Spleen (tissue), 13 donors: ENCODE measurements at places on chromosomes 7 and 10. TPM values are rescaled to one million over a fixed set of nuclear protein-coding genes. Genes with fewer than 3 reads are reported as not detected.

The COMTD1 gene
- total RNA-seq: 14.9 TPM

The EPHB6 gene
- total RNA-seq: 15.5 TPM

The GHRHR gene
- total RNA-seq: not detected

The KNDC1 gene
- total RNA-seq: 0.32 TPM

The TRIM50 gene
- 0.70 TPM for total RNA-seq

The NMT2 gene
- total RNA-seq: 19.2 TPM

The ITGB8 gene
- total RNA-seq: 0.65 TPM

- H3K4me3 ChIP-seq: no peak overlapping the region
- H3K4me1 ChIP-seq: peaks cover 96% of the 10 kb centered on the region
- no peaks in the 10 kb centered on the region for H3K36me3 ChIP-seq
- DNase-seq: no peak
- no peaks in the 10 kb centered on the region for H3K27me3 ChIP-seq
Observed at GRCh38 chr7:155663937-155664336, 19.5 kb downstream of the RBM33 start.

DNA sequence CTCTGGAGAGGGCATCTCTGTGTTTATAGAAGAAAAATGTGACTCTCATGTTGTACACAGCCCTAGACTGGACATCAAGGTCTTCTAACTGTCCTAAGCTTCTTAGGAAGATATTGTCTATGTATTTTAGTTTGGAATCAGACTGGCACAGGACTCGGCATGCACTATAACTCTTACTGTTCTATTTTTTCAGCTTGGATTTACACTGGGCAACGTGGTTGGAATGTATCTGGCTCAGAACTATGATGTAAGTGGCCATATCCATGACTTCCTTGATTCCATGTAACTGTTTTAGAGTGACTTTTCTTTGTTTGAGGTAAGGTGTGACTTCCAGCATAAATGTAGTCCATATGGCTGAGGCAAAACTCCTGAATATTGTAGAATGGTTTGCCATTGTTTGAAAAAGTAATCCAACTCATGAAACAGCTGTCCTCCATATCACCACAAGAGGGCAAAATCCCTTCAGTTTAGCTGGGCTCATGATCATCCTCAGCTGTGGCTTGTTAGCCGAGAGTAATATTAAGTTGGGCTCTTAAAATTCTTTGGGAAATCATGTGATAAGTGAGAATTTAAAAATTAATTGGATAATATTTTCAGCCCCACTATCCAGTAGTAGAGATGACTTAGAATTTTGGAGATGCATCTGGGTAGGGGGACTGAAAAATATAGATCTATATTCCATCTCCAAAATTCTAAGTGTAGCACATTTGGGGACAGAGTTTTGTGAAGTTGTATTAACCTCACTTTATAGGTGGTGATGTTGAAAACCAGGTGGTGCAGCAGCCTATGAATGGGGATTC is 10.4 kb downstream of the STMP1 start:
- peak overlapping the region; percentile 13 for H3K27ac ChIP-seq
- peaks cover 58% of the 10 kb centered on the region for H3K36me3 ChIP-seq
- no peaks in the 10 kb centered on the region for H3K27me3 ChIP-seq
- H3K4me1 ChIP-seq: no peaks in the 10 kb centered on the region
- H3K4me3 ChIP-seq: no peak overlapping the region
- DNase-seq: no peak

GRCh38 chr7:124597509-124597908 is 168.1 kb downstream of the GPR37 start:
- H3K27me3 ChIP-seq: no peaks in the 10 kb centered on the region
- no peaks in the 10 kb centered on the region for H3K36me3 ChIP-seq
- H3K4me3 ChIP-seq: no peak overlapping the region
- H3K27ac ChIP-seq: no peak overlapping the region
- no peak for DNase-seq

GRCh38 chr10:120462018-120462682 is 5.1 kb downstream of the PLPP4 start:
- H3K27ac ChIP-seq: no peak overlapping the region
- H3K4me1 ChIP-seq: peaks cover 8% of the 10 kb centered on the region
- H3K4me3 ChIP-seq: no peak overlapping the region
- no peaks in the 10 kb centered on the region for H3K36me3 ChIP-seq
- H3K27me3 ChIP-seq: peaks cover 13% of the 10 kb centered on the region

GRCh38 chr7:28605427-28606085 is 193.2 kb downstream of the CREB5 start:
- H3K36me3 ChIP-seq: no peaks in the 10 kb centered on the region
- H3K27ac ChIP-seq: no peak overlapping the region
- no peaks in the 10 kb centered on the region for H3K27me3 ChIP-seq
- no peak for DNase-seq

GRCh38 chr7:27399791-27400567 is 157.4 kb downstream of the EVX1 start:
- H3K36me3 ChIP-seq: no peaks in the 10 kb centered on the region
- no peaks in the 10 kb centered on the region for H3K27me3 ChIP-seq
- no peak overlapping the region for H3K4me3 ChIP-seq
- H3K27ac ChIP-seq: no peak overlapping the region

DNA sequence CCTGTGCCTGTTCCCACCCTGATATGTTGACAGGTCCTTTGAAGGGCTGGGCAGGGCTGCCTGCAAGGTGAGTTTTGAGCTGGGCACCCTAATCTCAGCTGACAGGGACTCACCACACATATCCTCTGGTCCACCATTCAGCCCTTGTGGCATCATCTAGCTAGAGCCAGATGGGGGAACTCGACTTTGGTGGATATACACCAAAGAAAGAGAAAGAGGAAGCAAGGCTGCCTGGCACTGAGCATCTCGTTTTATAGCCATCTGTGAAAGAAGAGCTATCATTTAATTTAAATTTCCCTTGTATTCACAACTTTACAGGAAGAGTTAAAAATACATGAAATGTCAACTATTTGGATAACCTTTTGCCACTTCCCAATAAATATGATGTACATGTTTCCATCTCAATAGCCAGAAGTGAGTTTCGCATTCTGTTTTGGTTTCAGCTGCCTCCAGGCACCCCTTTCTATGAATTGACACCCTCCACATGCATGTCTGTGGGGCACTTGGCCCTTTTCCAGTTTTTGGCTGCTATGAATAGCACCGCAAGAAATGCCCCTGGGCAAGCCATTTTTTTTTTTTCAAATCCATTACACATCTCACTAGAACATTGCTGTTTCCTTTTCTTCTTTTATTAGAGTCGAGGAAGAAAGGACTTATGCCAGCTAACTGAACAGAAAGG is 22.9 kb upstream of the GRB10 start:
- H3K27me3 ChIP-seq: no peaks in the 10 kb centered on the region
- no peaks in the 10 kb centered on the region for H3K36me3 ChIP-seq
- no peak overlapping the region for H3K27ac ChIP-seq
- H3K4me3 ChIP-seq: no peak overlapping the region
- no peak for DNase-seq
- no peaks in the 10 kb centered on the region for H3K4me1 ChIP-seq

- no peak for DNase-seq
- H3K4me1 ChIP-seq: no peaks in the 10 kb centered on the region
- no peaks in the 10 kb centered on the region for H3K27me3 ChIP-seq
- no peak overlapping the region for H3K27ac ChIP-seq
- no peak overlapping the region for H3K4me3 ChIP-seq
Observed at GRCh38 chr10:34528320-34528719, 286.8 kb downstream of the PARD3 start.

DNA sequence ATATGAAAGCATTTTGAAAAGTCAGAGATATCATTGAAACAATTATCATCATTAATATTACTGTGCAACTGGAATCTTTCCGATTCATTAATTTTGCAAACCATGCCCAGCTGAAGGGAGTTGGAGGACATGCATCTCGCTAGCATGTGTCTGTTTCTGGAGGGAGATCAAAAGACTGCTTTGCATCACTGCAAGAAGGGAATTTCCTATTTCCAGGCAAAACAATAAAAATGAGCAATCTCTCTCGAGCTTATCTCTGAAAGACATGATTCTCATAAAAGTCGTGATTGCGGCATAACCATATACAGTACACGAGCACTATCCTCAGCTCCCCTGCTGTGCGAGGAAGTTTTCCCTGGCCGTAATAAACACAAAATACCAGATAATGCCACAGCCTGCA is 607.6 kb upstream of the DPP6 start:
- H3K27ac ChIP-seq: no peak overlapping the region
- H3K4me3 ChIP-seq: no peak overlapping the region
- H3K27me3 ChIP-seq: no peaks in the 10 kb centered on the region

DNA sequence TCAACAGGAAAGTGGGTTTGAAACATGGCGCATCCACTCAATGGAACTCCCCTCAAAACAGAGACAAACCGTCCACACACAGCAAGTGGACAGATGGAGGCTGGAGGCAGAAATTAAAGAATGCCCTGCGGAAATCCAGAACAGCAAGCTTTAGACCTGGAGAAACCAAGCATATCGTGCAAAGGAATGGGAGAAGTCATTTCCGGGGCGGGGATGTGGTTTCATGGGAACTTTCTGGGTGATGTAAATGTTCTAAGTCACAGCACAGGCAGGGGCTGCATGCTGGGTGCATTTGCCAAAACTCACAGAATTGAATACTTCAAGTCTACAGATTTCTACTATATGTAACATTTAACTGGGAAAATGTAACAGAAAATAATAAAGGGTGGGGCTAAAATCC is 213.0 kb downstream of the PTPRN2 start:
- no peaks in the 10 kb centered on the region for H3K36me3 ChIP-seq
- no peaks in the 10 kb centered on the region for H3K4me1 ChIP-seq
- H3K27me3 ChIP-seq: no peaks in the 10 kb centered on the region
- H3K4me3 ChIP-seq: no peak overlapping the region

GRCh38 chr10:12975266-12975665 is 26.2 kb downstream of the CCDC3 start:
- no peak overlapping the region for H3K4me3 ChIP-seq
- H3K27me3 ChIP-seq: no peaks in the 10 kb centered on the region
- DNase-seq: no peak
- no peak overlapping the region for H3K27ac ChIP-seq

- H3K27me3 ChIP-seq: no peaks in the 10 kb centered on the region
- peak; percentile 50 for DNase-seq
- no peak overlapping the region for H3K4me3 ChIP-seq
- peaks cover 8% of the 10 kb centered on the region for H3K4me1 ChIP-seq
- no peak overlapping the region for H3K27ac ChIP-seq
Observed at GRCh38 chr10:47055386-47056246, 144.4 kb downstream of the PTPN20 start.

GRCh38 chr10:102419269-102420180 is 940 bp upstream of the PSD start:
- H3K36me3 ChIP-seq: peaks cover 19% of the 10 kb centered on the region
- H3K27ac ChIP-seq: peak overlapping the region; percentile 92
- H3K27me3 ChIP-seq: peaks cover 52% of the 10 kb centered on the region
- H3K4me1 ChIP-seq: peaks cover 50% of the 10 kb centered on the region

GRCh38 chr7:90661290-90662151 is 65.4 kb downstream of the CDK14 start:
- H3K27me3 ChIP-seq: no peaks in the 10 kb centered on the region
- H3K4me1 ChIP-seq: peaks cover 23% of the 10 kb centered on the region
- no peak for DNase-seq
- H3K36me3 ChIP-seq: no peaks in the 10 kb centered on the region
- H3K4me3 ChIP-seq: no peak overlapping the region

DNA sequence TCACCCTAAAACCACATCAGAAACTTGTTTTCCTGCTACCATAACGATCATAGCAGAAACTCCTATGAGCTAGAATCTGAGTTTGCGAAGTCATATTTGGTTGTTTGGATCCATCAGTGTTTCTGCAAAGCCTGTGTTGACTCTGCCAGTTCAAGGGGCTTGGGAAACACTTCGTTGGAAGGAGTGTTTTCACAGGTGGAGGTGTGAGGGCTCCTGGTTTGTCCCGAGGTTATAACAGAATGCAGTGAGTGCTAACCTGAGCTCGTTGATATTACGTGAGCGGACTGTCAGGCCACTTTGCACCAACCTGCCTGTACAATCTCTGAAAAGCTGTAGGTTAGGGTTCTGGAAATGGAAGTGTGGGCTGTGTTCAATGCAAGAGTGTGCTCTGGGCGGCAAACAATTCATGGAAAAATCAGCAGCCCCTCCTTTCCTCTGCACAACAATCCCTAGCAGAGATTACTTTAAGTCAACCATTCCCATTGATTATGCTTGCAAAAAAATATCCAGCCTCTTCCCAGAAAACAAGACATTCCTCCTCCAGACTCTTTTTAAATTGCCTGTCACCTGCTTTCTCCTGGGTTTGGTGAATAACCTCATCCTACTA is 622.0 kb downstream of the TYW1 start:
- no peak overlapping the region for H3K27ac ChIP-seq
- H3K27me3 ChIP-seq: peaks cover 6% of the 10 kb centered on the region
- H3K36me3 ChIP-seq: no peaks in the 10 kb centered on the region
- no peak for DNase-seq
- H3K4me3 ChIP-seq: no peak overlapping the region
- H3K4me1 ChIP-seq: no peaks in the 10 kb centered on the region

- peaks cover 4% of the 10 kb centered on the region for H3K36me3 ChIP-seq
- no peak overlapping the region for H3K4me3 ChIP-seq
- no peak overlapping the region for H3K27ac ChIP-seq
- H3K4me1 ChIP-seq: no peaks in the 10 kb centered on the region
- no peaks in the 10 kb centered on the region for H3K27me3 ChIP-seq
- no peak for DNase-seq
Observed at GRCh38 chr10:112637901-112638300, 190.9 kb downstream of the VTI1A start.

DNA sequence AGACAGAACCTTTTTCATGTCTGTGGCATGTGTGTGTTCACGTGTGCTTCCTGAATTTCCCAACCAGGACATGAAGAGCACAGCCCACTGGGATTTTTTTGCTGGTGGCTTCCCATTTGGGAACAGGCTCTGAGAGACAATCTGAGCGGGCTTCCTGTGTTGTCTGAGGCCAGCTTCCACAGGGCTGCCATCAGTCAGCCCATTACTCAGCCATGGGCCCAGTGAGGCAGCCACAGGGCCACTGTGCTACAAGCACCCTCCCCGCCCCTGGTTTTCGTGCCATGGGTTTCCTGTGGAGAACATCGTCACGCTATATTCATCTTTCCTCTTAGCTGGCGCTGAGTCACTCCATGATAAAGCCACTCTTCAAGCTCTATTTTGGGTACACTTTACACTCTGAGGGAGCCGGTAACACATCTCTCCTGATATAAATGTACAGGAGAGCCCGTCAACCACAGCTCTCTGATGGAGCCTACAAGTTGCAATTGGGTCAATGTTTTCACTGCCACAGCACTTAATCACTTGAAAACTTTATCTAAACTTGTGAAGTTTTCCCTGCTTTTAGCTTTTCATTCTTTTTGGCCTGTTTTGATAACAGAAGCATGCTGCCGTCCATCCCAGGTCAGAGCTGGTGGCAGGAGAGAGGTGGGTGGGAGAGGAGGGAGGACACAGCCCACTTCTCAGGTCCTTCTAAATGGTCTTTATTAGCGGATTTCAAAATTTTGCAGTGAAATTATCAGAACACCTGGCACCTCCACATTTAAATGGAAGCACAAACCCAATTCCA is 96.9 kb downstream of the HIPK2 start:
- no peaks in the 10 kb centered on the region for H3K27me3 ChIP-seq
- no peak overlapping the region for H3K27ac ChIP-seq
- H3K4me1 ChIP-seq: peaks cover 10% of the 10 kb centered on the region
- DNase-seq: peak; percentile 85
